ENCODE measurements at places on chromosomes 3 and 15. TPM values are rescaled to one million over a fixed set of nuclear protein-coding genes. Genes with fewer than 3 reads are reported as not detected.

DNA sequence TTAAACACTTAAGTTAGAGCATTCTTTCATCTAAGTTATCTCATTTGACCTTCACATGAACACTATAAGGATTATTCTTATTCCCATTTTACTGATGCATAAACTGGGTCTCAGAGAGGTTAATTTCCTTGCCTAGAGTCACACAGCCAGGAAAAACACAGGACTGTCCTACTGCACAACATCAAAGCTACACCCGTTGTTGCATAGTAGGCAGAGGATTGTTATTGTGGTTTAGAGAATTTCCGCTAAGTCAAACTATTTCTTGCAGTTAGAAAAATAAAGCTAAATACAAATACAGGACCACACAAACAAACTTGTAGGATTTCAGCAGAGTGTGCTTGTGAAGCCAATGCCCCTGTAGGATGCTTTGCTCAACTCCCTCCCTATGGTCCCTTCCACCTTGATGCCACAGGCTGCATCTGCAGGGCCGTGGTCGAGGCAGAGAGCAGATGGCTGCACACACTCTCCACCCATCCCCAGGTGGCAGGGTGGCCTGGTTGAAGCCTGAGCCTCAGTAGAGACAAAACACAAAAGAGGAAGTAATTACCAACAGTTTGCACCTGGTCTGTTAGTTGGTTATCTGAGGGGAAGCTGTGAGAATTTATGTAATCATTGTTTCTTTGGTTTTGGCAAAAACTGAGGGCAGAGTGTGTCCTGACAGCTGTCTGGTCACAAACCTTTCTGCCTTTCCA lies 41.1 kb upstream of the SKOR1 start:
- DNase-seq: no peak

Gene STARD5
- total RNA-seq: 1.4 TPM

Gene GCSAM
- not detected for total RNA-seq

Gene PLA2G4D
- 0.09 TPM for total RNA-seq

Gene NOX5
- total RNA-seq: 0.05 TPM

All from pancreas (tissue), 10 donors.